ENCODE measurements at places on chromosomes 2 and 18. TPM values are rescaled to one million over a fixed set of nuclear protein-coding genes. Genes with fewer than 3 reads are reported as not detected.

GRCh38 chr2:139142252-139142880 lies 362.2 kb upstream of the NXPH2 start:
- DNase-seq, result no peak

DNA sequence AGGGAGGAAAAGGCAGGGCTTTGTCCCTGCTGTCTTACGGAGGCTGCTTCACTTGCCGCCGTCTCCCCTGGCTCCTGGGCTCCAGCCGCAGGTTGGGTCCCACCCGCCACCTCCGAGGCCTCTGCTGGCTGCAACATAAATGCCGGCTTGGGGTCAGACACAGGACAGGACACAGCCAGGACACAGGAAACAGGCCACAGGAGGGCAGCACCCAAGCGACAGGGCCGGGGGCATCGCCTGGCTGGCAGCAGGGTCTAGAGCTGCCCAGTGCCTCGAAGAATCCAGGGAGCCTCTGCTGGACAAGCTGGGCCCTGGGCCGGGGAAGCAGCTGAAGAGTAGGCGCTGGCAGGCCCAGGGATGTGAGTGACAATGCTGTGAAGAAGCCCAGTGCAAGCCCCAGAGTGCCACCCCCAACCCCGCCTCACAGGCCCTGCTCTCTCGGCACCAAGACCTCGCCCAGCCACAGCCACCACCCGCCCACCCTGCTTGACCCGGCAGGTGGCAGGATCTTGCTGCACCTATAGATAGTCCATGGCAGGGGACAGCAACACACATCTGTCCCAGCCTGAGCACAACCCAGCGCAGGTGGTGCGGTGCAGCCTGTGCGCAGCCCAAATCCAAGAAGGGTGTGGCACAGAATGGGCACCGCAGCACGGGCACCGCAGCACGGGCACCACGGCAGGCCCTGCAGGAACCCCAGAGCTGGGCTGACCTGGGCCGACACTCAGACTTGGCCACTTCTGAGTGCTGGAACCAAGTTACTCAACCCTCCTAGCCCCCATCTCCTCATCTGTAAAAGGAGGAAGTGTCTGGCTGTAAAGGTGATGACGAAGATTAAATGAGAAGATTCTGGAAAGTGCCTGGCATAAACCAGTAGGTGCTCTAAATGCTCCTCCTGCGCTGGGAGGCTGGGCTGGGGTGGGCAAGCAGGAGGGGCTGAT lies 55.6 kb downstream of the BIN1 start:
- no peak for DNase-seq

GRCh38 chr2:127063701-127064590 lies 43.0 kb downstream of the BIN1 start:
- DNase-seq, result peak; percentile 80

Gene AKAIN1
- not detected for total RNA-seq

- DNase-seq, result no peak
These were observed 38.8 kb downstream of the MFSD6 start for GRCh38 chr2:190446750-190447516.

Gene CERKL
- total RNA-seq, result 1.7 TPM

DNA sequence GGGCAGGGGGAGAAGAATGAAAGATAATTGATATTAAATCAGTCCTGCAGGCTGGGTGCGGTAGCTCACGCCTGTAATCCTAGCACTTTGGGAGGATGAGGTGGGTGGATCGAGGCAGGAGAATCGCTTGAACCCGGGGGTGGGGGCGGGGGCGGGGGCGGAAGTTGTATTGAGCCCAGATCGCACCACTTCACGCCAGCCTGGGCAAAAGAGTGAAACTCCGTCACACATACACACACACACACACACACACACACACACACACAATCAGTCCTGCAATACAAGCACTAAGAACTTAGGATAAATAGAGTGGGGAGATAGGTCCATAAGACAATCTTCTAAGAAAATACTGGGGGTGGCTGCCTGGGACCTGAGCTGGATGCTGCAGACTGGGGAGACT lies 15.1 kb upstream of the PKDCC start:
- no peak for DNase-seq

Gene DTNA
- total RNA-seq, result 19.2 TPM

Gene KCNG2
- not detected for total RNA-seq

DNA sequence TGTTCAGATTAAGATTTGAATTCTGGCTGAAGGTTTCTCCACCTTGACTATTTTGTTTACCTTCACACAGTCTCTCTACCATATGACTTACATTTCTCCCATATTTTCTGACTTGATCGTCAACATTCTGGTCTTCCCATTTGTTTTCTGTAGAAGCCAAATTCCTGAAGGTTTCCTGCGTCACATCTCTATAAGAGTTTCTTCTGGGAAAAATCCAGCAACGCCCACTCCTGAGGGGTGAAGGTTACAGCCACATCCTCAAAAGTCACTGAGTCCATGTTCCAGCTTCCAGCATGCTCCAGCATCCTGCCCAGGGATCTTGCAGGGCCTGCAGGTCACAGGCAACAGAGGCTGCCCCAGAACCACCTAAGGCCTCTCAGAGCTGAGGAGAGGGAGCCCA lies 47.5 kb downstream of the NBEAL1 start:
- DNase-seq, result no peak

Gene CYP26B1
- 0.89 TPM for total RNA-seq
